Nephron progenitor cell (in vitro differentiated cells): ENCODE measurements at places on chromosomes 1 and 21.
A peak's percentile ranks its signal among the peaks of the same experiment; 100 is the strongest.

GRCh38 chr1:176330782-176331181 is 123.7 kb upstream of the COP1 start:
- peak; percentile 35 for DNase-seq

DNA sequence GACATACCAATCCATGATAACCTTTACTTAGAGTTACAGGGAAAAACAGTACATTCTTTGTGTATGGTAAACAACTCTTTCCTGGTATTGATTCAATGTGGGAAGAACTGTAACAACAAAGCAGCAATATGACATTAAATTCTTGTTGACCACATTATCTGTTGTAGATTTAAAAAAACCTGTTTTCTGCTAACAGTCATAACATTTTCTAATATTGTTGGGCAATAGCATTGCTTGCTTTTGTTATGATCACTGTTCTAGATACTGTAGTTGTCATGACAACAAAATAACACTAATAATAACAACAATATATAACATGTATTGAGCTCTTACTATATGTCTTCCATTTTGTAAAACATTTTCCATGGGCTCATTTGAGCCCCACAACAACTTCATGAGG is 54.2 kb downstream of the PDE4B start:
- no peak for DNase-seq

DNA sequence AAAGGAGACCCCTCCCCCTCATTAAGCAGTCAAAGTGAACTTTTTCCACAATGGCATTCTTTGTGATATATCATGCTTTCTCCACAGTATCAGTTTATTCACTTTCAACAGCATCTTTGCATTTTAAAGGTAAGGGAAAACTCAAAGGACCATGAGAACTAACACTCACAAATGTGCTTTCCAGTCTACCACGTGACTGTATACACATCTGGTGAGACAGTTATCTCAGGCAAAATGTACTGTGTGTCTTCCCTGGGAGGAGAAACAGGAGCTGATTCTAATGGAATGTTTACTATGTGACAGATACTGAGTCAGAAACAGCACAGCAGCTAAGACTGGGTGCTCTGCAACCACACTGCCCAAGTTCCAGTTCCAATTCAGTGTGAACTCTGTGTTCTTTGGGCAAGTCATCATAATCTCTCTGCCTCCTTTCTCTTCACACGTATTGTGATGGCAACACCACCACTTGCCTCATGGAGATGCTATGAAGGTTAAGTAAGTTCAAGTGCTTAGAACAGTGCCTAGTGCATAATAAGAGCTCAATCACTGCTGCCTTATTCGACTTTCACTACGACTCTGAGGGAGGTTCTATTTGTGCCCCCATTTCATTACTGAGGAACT is 79.0 kb downstream of the SLC45A1 start:
- DNase-seq, result no peak

DNA sequence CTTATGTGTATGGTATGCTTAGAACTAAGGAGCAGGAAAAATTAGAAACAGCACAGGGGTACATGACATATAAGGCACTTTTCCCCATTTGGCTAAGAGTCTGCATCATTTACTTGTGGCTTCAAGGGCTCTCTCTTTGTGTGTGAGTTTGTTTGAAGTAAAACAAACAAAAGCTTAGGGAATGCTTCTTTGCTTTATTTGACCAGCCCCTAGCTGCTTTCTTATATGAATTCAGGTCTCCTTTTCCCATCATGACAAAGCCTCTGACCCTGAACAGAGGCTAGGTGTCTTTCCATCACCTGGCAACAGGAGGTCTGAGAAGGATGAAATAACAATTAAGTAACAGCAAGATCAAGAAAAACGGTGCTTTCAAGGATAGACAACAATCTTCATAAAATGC is 643.8 kb upstream of the ADGRL2 start:
- DNase-seq, result no peak

DNA sequence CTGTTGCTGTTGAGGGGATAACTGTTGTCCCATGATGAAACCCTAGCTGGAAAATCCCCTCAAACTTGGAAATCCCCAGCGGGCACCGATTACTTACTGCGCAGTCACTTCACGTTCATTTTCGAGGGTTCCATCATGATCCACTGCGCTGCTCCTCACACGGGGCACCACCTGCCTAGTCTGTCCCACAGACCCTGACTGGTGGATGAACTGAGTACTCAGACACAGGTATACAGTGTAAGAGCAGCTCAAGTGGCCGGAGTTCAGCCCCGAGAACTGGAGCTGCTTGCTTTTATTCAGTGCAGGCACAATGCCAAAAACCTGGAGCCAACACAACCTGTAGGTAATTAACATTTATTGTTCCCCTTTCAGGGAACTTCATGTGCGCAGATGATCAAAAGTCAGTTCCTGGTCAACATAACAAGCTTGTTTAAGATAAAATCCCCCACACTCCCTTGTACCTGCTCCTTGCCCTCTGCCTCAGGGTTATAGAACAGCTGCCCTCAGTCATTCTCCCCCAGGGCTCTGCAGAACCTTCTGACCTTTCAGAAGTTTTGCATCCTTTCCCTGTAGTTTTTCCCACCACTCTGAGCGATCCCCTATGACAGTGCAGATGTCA is 46.5 kb upstream of the PRELP start:
- DNase-seq, result no peak

GRCh38 chr1:178693366-178693765 is 31.7 kb upstream of the RALGPS2 start:
- peak; percentile 15 for DNase-seq

DNA sequence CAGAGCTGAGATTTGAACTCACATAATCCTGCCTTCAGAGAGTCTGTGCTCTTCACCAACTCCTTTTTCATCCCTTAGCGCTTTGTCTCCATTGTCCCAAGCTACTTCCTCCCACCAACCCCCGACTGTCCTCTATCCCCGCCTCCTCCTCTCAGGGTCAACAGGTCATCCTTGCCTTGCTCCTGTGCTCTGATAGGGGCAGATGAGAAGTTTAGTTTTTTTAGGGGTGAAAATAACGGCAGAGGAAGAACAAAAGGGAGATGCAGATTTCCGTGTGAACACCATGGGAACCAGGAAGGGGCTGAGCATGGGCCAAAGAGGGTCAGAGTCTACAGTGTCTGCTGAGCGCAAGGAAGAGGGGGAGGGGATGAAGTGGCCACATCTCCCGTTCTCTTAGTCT is 31.9 kb downstream of the GLUL start:
- DNase-seq, result no peak

DNA sequence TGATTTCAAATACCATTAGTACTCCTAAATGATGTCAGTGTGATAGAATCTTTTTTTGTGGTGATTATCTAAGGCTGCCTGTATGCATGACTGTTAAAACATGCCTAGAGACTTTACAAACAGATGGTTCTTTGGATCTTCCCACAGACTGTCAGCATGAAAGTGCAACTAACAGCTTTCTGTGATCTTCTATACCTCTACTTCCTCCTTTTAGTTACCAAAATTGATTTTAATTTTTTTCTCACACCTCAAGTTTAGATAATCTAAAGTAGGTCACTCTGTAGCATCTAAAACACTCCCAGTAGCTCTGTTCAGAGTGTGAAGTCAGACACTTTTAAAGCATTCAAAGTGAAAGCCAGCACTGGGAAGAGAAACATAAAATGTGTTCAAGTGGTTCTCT is 534.5 kb downstream of the PTPRC start:
- no peak for DNase-seq

- no peak for DNase-seq
Measured at GRCh38 chr1:22380024-22380785, 71.4 kb upstream of the ZBTB40 start.

GRCh38 chr1:173893611-173894010 is 23.5 kb downstream of the SERPINC1 start:
- no peak for DNase-seq

GRCh38 chr21:15837645-15838044 is 107.9 kb downstream of the USP25 start:
- DNase-seq, result no peak

DNA sequence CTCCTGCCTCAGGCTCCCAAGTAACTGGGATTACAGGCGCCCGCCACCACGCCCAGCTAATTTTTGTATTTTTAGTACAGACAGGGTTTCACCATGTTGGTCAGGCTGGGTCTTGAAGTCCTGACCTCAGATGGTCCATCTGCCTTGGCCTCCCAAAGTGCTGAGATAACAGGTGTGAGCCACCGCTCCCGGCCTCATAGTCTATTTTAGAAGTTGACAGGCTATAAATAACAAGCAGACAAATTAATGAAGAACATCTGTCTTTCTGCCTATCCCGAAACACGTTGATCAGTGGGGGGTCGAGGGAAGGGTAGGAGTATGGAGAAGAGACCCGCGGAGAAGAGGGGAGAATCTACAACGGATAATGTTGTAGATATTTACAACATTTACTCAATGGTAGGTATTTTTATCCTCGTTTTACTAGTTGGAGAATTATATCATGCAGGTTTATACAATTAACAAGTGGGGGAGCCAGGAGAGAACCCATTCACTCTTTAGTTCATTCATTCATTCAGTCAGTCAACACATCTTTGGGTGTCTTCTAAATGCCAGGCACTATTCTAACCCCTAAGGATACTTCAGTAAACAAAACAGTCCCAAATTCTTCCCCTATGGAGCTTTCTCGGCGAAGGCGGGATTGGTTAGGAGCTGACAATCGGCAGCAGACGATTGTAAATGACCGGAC is 497 bp upstream of the IFNAR2 start:
- DNase-seq, result no peak

GRCh38 chr1:184039126-184039525 is 1.6 kb upstream of the COLGALT2 start:
- no peak for DNase-seq

DNA sequence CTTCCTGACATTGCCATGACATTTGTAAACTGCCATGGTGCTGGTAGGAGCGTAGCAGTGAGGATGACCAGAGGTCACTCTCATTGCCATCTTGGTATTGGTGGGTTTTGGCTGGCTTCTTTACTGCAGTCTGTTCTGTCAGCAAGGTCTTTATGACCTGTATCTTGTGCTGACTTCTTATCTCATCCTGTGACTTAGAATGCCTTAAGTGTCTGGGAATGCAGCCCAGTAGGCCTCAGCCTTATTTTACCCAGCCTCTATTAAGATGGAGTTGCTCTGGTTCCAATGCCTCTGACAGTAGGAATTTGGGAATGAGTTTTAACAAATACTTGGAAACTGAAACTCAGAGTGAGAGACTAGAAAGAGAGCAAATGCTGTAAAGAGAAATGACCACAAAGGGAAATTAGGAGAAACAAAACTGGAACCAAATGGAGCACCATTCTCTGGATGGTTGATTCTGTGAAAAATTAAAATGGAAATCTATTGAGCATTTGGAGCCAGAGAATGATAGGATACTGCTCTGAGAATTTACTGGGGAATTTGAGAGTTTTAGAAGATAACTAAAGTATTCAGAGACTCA is 50.1 kb upstream of the RHOU start:
- no peak for DNase-seq

DNA sequence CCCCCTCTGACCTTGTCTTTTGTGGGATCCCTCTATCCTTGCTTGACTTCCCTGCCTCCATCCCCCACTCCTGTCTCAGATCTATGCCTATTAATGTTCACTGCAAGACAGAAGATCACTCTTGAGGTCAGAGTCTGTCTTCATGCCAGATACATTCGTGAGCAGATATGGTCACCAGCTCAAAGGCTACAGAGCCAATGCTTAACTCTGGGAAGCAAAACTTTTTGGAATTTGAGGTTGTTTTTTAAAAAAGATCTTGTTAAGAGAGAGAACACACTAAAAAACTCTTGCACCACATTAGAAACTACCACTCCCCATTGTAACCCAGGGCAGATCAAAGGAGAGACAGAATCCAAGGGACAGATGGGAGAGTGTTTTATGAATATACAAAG is 17.1 kb upstream of the A3GALT2 start:
- no peak for DNase-seq

DNA sequence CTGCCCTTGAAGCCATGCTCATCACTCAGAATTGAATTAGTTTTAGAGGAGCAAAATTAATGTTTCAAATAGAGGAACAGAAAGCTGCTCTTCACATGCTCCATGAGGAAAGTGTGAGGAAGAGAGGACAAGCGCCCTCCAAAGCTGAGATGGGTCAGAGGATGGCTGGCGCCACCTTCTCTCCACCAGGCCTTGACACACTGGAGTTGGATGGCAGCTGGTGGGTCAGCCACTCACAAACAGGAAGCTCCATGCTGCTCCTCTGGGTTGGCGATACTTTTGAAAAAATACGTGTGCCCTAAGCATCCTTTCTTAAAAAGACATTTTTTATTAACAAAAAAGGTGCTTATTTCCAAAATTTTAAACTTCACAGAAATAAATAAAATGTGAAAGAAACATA is 3.1 kb upstream of the CD2 start:
- DNase-seq, result no peak

DNA sequence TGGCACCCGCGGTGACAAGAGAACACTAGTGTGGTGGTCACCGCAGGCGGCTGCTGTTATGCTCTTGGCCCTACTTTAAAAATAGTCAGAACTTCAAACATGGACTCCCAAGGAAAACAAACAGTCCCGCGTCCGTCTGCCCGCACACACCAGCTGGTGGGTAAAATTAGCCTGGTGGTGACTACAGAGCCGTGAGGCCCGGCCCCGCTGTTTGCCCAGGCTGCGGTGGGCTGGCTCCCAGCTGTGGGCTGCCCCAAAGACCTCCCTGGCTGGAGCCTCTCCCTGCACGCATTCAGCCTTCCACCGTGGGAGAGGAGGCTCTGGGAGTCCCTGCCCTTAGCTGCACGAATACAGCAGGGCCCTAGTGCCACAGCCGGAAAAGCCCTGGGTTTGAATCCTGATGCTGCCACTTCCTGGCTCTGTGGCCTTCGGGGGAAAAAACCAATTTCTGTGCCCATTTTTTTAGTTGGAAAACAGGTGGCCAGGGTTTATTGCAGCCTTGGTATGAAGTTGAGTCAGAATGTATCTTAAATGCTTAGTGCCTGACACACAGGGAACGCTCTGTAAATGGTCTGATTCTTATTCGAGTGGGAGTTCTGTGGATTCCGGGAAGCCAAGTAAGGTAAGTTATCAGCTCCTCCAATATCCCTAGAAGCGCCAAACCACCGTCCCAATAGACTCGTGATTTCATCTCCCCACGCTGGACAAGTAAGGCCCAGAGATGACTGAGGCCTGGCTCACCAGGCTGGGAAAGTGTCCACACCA is 58.2 kb downstream of the ALPL start:
- no peak for DNase-seq

DNA sequence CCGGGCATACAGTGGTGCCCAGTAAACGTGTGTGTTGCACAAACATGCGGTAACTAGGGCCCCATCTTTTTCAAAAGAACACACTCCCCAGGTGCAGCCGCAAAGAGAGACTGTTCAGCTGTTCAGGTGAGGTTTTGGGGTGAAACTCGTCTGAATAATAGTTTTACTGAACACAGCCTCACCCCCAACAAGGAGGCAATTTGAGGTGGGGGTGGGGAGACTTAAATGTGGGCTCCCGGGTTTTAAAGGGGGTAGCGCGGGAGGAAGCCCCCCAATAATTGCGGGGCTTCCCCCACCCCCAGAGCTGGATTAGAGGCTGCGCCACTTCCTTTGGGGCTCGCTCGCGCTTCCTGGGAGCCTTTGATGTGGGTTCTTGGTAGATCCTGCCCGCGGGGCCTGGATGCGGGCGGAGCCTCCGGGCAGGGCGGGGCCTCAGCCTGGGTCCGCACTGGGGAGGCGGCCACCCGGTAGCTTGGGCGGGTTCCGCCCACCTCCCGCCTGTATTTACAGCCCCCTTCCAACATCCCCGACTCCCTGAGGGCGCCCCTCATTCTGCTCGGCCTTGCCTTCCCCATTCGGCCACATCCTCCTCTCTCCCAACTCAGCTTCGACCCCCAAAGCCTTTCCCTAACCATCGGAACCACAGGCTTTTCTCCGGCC is 6.4 kb upstream of the EPHA2 start:
- DNase-seq, result peak; percentile 78

GRCh38 chr1:107457989-107458388 is 317.1 kb downstream of the NTNG1 start:
- no peak for DNase-seq

GRCh38 chr1:55399346-55399745 is 184.2 kb upstream of the USP24 start:
- no peak for DNase-seq
